ENCODE measurements at places on chromosomes 6 and 20.

GRCh38 chr6:52424513-52424912, 4.4 kb downstream of the EFHC1 start:
- no peak for DNase-seq

DNA sequence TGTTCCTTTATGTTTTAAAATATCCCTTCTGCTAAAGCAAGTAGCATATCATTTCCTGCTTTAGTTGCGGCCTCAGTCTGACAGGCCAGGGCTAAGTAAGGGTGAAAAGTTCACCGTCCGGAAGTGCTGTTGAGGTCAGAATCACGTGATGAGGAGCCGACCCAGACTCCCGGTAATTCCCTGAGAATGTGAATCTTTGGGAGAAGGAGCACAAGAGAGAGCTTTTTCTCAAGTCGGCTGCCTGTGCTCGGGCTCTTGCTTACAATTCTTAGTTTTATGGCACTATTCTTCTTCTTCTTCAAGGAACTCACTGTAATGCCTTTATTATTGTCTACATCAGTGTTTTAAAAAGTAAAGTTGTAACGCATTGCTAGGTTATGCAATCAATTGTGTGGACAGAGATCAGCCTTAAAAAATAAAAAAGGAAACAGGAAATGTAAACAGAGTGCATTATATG, 309.3 kb downstream of the PRL start:
- DNase-seq: no peak

DNA sequence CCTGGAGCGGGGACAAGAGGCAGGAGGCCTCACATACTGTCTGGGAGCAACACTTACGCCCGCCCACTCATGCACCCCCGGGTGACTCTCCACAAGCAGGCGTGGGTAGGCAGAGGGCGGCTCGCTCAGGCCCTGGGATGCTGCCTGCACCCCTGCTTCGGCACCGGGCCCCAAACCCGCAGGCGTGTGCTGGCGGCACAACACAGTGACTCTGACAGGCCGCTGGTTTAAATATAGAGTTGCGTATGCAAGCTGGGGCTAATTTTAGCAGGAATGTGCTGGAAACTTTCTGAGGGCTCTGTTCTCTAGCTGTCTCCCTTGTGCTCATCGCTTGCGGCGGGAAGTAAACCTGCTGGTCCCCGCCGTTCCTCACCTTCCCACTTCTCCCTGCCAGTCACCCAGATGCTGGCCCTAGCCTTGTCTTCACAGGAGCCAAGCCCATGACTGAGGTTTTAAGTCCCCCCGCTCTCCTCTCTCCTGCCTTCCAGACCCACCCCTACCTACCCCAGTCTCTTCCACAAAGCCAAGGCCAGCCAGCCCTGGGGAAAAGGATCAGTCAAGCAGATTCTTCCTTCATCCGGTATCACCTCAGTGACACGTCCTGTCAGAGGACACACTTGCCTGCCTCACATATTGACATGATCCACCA, 94.5 kb upstream of the FOXP4 start:
- DNase-seq: no peak

GRCh38 chr6:3208098-3208774, 19.2 kb downstream of the TUBB2B start:
- no peak for DNase-seq

DNA sequence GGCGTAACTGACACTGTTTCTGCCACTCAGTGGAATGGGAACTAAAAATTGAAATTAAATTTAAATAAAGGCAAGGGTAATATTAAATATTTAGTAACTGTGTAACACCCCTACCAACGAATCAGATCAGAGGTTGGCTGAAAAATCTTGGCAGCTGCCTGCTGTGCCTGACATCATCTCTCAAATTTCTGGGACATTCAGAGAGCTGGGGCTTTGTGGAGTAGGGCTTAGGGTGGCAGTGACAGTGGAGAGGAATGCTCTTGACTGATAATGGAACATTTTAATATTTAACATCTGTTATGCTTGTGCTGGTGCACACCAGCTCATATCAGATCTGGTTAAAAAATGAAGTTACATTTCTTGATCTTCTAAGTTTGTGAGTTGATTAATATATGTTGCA, 62.2 kb downstream of the RFPL4B start:
- peak; percentile 82 for DNase-seq

DNA sequence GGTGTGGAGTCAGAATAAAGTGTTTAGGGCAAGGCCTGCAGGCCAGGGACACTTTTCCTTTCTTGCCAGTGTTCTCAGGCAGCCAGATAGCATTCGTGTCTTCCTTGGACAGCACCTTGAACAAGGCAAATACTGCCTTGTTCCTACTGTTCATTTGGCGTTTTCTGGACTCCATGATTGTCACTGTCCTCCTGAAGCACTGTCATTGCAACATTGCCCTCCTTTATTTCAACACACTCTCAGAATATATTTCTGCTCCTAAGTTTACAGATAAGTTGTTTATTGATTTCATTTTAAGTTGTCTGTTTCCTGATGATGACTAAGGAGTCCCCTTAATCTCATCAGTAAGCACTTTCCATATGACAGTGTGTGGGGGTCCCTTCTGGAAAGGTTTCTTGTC, 15.1 kb upstream of the DEF6 start:
- no peak for DNase-seq

DNA sequence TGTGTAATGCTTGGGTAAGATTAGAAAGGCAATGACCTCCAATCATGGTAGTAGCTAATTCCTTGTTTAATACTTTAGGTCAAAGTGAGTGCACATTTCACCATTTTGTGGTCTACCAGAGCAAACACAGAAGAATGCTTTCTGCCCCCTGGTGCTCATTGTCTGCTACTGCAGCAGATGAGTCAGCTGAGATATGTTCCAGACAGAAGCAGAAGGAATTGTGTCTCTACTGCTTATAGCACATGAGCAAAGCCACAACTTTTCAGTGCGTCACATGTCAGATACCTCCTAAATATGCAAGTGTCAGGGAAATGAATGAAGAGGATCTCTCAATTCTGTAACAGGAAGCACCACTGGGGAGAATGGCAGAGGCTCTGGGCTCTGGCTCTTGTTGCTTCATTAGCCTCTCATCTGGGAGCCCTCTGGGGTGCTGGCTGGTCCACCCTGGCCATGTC, 308.9 kb downstream of the ALDH8A1 start:
- peak; percentile 74 for DNase-seq

DNA sequence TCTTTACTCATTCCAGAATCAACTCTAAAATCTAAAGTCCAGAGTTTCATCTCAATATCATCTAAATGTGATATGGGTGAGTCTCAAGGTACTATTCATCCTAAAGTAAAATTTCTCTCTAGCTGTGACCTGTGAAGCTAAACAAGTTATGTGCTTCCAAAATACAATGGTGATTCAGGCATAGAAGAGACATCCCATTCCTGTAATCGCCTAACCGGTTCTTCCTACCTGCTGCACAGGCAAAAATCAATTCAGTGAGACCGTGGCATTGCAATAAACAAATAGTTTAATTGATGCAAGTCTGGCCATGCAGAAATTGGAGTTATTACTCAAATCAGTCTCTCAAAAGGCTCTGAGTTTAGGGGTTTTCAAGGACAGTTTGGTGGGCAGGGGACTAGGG, 232.8 kb downstream of the UBE3D start:
- DNase-seq: no peak

DNA sequence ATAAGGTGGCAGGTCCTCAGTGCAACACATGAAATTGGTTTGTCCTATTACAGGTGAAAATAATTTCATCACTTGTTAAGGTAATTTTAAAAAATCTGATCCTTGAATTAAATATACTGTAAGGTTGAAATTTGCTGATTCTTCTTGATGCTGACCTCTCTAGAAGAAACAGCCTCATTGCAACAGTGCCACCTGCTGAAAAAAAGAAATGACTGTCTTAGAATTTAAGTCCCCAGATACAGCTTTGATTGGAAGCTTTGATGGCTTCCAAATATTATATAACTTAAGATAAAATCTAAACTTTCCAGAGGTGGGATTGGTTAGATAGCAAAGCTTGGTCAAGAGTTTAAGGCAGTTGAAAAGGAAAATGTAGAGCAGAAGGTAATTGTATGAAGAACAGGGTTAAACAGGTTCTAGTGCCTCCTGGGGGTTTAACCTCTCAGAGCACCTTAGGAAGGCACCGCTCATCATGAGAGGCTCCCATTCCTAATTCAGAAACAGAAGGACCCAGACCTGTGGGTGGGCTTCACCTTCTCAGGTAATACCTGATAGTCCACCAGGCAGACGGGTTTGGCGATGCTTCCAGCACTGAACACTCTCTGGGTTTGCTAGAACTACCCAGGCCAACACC, 401.0 kb downstream of the PAX1 start:
- peak; percentile 1 for DNase-seq

All from NCI-H524 (cell line).